ENCODE measurements at places on chromosomes 12 and 14.

- no peak for DNase-seq
Measured at GRCh38 chr14:22653012-22653621, 9.0 kb upstream of the OR6J1 start.

GRCh38 chr12:3155702-3156370 lies 78.7 kb downstream of the TSPAN9 start:
- no peak for DNase-seq

- no peak for DNase-seq
Measured at GRCh38 chr14:52906141-52906601, 44.7 kb downstream of the FERMT2 start.

- DNase-seq = no peak
Measured at GRCh38 chr12:105581420-105581819, 250.9 kb downstream of the C12orf75 start.

GRCh38 chr12:58419905-58420304 lies 478.5 kb downstream of the ATP23 start:
- no peak for DNase-seq

GRCh38 chr14:21036751-21037150 lies 2.1 kb upstream of the RNASE13 start:
- no peak for DNase-seq

- no peak for DNase-seq
Measured at GRCh38 chr12:124031058-124031457, 58.0 kb downstream of the ZNF664 start.

DNA sequence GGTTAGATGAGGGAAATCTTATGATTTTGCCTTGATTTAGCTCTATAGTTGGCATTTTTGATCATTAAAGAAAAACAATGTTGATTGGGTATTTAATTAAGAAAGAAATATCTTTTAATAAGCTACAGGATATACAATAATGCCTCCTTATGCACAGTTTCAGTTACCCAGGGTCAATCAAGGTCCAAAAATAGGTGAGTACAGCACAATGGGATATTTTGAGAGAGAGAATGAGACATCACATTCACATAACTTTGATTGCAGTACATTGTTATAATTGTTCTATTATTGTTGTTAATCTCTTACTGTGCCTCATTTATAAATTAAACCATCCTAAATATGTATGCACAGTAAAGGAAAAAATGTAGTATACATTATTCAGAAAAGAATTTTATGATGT lies 102.2 kb downstream of the MYF5 start:
- DNase-seq = no peak

GRCh38 chr12:124578445-124578844 lies 11.0 kb upstream of the NCOR2 start:
- no peak for DNase-seq

DNA sequence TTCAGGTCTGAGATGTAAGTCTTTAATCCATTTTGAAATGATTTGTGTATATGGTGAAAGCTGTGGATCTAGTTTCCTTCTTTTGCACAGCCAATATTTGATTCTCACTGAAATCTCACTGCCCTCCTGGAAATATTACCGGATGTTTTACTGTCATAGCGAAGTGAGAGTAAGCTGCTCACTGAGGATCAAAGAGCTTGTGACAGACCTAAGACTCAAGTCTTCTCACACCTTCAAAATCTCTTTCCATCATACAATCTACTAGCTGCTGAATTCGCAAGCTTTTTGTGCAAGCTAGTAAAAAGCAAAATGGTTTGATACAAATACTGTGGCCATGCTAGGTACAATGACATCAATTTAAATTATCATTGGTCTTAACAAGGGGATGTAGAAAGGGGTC lies 3.9 kb downstream of the LRRK2 start:
- no peak for DNase-seq

GRCh38 chr12:97650242-97650641 lies 187.6 kb downstream of the RMST start:
- no peak for DNase-seq

DNA sequence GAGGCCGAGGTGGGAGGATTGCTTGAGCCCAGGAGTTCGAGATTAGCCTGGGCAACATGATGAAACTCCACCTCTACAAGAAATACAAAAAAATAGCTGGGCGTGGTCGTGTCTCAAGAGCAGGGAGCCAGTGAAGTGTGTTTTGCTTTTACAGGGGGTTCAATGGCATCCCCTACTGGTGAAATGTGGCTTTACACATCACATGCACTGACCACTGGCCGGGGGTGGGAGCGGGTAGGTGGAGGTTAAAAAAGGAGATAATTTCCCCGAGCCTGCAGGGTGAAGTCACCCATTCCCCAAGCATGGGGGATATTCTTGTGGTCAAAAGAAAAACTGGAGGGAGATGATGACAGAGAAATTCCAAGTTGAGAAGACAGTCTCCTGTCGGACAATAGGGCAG lies 63.6 kb upstream of the PWP1 start:
- DNase-seq = no peak

- DNase-seq = no peak
Measured at GRCh38 chr12:64160711-64161060, 61.4 kb downstream of the KICS2 start.

DNA sequence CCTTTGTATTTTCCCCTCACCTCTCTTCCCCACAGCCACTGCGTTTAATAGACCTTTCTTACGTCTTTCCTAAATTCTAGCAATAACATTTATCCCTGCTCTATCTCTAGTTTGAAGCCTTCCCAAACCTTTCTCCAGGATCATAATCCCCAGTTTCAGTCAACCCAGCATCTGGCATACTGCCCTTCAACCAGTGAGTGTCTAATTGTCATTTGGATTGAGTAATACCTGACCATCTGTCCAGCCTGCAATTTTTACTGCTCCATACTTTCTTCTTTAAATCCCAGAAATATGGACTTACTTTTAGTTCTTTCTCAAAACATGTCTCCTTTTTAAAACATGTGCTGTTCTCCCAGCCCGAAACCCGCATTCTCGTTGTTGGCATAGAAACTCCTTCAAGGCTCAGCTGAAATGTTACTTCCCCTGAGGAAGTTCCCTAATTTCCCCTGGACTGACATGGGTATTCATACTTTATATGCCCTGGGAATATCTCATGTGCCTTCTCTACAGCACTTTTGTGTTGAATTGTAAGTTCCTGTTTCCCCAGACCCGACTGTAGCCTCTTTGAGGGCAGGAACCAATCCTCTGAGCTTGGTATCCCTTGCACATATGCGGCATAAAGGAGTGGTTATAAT lies 65.1 kb upstream of the ETV6 start:
- DNase-seq = no peak

DNA sequence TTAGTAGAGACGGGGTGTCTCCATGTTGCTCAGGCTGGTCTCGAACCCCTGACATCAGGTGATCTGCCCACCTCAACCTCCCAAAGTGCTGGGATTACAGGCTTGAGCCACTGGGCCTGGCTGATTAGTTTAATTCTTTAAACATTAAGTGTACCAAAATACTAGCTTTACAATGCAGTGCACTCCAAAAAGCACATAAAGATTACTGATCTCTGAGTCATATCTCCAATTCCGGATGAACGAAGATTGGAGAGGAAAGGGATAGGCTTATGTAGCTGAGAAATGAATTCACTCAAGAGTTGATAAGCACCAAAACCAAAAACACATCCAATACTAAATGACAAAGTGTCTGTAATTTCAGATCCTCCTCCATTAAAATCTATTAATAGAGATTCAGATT lies 15.1 kb downstream of the NAV3 start:
- DNase-seq = no peak

DNA sequence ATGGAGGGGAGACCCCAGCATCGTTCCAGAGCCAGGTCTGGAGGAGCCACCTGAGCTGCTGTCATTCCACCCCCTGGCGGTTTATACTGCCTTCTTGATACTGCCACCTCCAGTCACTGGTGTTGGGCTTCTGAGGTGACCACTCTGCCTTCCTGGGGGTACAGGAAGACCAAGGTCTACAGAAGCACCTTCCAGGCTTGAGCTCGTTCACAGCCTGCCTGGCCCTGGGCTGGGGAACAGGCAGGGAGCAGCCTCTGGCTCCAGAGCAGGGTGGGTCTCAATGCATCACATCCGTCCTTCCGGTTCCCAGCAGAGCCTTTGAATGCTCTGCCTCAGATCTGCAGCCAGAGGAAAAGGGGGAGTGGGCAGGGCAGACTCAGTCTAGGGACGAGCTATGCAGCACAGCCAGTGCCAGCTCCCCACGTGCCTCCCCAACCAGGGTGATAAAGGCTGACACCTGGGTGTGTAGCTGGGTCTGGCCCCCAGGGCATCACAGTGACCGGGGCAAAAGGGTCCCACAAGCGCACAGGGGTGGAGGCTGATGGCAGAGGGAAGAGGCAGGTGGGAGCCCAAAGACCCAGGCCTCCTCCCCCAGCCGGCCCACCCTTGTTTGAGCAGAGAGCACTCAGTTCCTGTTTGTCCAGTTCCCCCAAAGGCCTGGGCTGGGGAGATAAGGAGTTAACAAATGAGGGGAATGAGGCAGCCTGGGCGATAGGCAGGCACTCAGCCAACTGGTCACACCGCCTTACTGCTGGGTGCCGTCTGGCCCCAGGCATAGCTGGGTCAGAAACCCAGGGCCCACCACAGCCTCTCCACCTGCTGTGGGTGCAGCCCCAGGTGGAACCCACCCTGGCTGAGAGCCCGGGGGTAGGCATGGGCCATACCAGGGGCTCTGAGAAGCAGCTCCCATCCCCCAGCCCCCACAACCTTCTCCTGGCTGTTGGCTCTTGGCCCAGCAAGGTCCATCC lies 17.1 kb downstream of the DEGS2 start:
- no peak for DNase-seq

DNA sequence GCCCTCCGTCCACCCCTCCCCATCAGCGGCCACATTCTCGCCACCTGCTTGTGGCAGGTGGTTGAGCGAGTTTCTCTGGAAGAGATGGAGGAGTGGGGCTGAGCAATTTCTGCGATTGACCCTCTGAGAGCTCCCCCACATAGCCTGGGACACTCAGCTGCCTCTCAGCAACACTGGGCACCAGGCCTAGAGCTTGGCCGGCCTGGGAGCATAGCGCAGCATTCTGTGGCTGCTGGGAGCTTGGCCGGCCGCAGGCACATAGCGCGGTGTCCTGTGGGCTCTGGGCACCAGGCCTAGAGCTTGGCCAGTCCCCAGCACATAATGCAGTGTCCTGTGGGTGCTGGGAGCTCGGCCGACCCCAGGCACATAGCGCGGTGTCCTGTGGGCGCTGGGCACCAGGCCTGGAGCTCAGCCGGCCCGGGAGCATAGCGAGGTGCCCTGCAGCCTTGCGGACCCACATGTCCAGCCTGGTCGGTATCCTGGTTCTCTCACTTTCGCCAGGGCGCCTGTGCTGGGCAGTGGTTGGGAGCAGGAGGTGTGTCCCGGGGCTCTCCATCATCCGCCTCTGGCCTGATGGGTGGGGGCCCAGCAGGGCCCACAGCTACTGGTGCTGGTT lies 43.8 kb downstream of the LRCOL1 start:
- DNase-seq = no peak

DNA sequence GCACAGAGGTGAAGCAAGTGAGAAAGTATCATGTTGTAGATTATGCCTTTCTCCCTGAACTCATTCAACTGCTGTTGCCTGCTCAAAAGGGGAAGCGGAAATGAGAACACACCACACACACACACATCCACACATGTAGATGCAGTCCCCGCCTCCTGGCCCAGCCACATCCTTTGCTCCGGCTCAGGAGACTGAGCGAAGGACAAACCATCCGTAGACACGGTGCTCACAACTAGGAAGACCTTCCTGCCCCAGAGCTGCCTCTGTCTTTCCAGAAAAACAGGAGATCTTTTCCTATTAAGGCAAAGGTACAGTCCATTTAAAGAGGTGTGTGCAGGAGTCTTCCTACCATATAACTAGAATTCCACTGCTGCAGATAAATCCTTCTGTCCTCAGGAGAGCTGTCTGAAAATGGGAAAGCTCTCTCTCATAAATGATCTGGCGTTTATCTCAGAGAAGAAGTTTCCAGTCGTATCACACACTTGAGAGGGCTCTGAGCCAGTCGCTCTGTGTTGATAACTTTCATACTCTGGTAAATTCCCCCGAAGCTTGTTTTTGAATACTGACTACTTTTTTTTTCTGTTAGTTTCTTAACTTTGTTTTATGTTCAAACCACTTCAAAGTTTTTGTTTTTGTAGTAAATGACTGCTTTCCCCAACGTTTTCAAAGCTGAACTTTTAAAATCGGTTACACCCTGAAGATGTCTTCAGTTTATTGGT lies at the start of gene TESPA1:
Gene TESPA1, minus strand, starts transcription at position 105 of the 719 bp plus-strand sequence. CDS start 10,200 bp downstream, outside the sequence.
- no peak for DNase-seq
